ENCODE measurements at places on chromosomes 2 and 18.

- DNase-seq = no peak
These were observed 110.4 kb downstream of the DTNA start for GRCh38 chr18:34820360-34821065.

GRCh38 chr2:222884805-222885424, 24.1 kb downstream of the ACSL3 start:
- no peak for DNase-seq

DNA sequence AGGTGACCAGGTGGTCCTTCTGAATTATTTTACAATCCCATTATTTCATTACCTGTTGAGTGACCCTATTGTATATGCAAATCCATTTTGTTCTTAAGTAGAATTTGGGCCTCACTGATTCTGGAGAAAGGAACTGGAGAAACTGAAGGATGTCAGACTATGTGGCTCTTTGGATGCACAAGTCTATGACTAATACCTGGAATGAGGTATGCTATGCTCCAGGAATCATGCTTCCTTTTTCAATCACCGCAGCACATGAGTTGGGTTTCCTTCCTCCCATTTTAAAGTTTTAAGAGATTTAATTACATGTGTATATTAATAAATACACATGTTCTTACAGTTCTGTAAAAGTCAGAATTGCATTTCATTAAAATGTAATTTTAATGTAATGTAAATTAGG, 253.9 kb upstream of the VWC2L start:
- no peak for DNase-seq

GRCh38 chr2:64681479-64681967, 27.8 kb upstream of the SERTAD2 start:
- DNase-seq = no peak

GRCh38 chr2:85053802-85054201, 79.4 kb upstream of the TCF7L1 start:
- DNase-seq = no peak

DNA sequence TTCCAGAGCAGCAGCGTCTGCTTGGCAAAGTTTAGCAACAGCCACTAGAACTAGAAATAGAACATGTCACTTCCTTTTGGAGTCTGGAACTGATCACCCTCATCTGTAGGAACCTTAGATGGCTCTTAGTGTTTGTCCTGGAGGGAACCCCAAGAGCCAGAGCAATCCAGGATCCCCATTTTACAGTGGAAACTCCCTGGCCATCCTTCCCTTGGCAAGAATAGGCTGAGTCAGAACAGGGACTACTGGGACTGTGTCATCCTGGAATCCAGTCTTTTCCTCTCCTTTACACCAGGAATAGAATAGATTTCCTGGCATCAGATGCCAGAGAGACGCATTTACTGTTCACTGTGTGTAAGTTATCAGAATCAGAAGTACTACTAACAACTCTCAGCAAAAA, 33.2 kb upstream of the GRHL1 start:
- no peak for DNase-seq

GRCh38 chr2:105779394-105779793, 34.7 kb downstream of the NCK2 start:
- DNase-seq = no peak

DNA sequence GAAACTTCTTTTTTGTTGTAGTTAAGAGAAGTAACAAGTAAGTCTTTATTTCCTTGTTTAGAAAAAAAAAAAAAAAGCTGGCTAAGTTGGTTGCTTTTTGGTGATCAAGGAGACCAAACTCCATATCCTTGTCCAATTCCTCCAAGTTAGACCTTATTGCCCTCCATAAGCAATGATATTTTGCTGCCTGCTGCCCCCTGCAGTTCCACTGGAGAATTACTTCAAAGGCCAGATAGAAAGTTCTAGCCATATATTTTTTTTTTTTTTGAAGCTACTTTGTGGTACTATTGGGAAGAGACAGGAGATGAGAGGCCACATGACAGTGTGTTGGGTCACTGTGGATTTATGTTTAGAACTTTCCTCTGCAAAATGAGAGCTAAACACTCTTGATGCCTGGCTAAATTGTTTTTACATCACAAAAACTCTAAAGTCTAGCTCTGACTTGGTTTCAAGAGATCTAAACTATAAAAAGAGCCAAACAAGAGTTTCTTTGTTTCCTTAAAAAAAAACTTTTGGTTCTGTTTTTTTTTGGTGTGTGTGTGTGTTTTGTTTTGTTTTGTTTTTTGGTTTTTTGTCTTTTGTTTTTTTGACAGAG, 80.7 kb upstream of the RASGRP3 start:
- no peak for DNase-seq

- peak; percentile 40 for DNase-seq
These were observed 30.8 kb upstream of the HPCAL1 start for GRCh38 chr2:10271946-10272345.

DNA sequence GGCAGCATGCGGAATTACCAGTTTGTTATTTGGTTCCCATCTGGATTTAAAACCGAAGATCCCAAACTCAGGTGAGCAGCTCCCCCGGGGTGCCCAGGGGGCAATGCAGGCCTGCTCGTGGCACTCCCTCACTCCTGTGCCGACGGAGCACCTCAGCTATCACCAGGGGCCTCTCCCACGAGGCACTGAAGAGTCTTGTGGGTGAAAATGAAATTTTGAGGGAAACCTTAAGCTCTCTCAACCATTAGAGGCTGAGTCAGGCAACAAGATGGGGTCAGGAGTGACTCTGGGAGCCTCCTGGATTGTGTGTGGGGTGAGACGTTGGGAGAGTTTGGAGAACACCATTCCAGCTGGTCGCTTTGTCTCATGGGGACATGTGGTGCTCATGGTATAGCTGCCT, 189.0 kb downstream of the PRKCE start:
- no peak for DNase-seq

DNA sequence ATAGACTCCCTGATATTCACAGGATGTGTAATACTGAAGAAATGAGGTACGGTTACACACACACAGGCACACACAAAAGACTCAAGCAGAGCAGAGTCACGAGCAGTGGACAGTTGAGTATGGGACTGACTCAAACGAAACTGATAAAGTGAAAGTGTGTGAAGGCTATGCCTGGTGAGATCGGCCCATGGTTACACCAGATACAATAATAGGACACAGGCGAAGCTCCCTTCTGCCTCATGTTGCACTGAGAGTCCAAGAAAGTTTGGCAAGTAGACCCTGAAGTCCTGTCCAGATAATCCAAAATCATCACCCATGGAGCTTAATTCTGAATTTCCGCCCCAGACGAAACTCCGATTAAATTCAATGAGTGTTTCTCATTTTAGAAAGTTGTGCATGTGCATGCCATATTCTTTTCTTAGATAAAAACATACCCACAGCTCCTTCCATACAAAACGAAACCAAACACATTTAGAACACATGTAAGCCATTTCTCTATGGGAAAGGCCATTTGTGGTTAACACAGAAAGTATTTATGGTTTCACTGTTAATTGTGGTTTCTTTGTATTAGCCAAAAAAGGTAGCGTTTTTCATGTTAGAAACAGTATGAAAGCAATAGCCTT, 567.6 kb downstream of the PLCL1 start:
- DNase-seq = no peak

GRCh38 chr2:15747603-15748471, 156.2 kb downstream of the DDX1 start:
- DNase-seq = peak; percentile 63

- DNase-seq = no peak
These were observed 28.8 kb upstream of the FBXO11 start for GRCh38 chr2:47935071-47935470.

GRCh38 chr2:121242175-121242875, 42.7 kb downstream of the TFCP2L1 start:
- no peak for DNase-seq

DNA sequence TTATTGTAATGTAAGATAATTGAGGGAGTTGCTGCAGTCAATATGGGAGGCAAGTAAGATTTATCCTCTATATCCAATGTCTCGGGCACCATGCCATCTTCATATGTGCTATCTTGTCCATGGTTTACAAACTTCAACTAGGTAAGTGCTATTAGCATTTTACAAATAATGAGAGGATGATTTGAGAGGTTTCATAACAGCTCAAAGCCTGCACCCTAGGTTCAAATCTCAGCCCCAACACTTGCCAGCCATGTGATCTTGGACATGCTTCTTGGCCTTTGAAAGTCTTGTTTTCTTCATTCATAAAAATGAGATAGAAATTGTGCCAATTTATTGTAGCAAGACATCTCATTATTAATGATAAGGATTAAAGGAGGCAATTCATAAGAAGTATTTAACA, 108.8 kb downstream of the RND3 start:
- no peak for DNase-seq

DNA sequence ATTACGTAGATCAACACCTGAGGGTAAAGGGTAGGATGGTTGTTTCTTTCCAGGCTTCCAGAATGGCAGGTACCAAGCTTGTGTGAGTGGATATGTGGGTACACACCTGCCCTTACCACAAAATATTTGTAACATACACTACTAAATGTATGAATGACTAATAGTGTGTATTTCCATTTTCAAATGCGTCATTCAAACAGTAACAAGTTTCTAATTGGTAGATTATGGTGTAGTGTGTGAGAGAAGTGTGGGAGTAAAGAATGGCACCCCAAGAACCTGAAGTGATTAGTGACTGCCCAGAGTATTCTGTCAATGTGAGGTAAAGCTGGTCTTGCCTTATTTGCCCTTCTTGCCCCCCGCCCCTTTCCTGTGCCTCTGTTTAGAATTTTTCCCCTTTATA, 21.1 kb downstream of the AGPS start:
- no peak for DNase-seq

DNA sequence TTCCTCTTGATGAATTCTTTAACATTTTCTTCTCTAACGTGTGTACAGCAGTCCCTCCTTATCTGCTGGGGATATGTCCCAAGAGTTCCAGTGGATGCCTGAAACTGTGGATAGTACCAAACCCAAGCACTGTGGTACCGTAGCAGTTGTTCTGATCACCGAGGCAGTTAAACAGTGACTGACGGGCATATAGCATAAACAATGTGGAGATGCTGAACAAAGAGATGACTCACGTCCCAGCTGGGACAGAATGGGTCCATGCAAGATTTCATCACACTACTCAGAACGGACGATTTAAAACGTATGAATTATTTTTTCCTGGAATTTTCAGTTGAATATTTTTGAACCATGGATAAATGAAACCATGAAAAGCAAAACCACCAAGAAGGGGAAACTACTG, 54.5 kb upstream of the SPAG16 start:
- DNase-seq = no peak
